ENCODE measurements at places on chromosomes 3 and 15.

- peak; percentile 96 for DNase-seq
Measured at GRCh38 chr3:157174649-157175498, 14.9 kb upstream of the CCNL1 start.

- DNase-seq, result no peak
Measured at GRCh38 chr15:77985931-77986480, 91.5 kb downstream of the TBC1D2B start.

DNA sequence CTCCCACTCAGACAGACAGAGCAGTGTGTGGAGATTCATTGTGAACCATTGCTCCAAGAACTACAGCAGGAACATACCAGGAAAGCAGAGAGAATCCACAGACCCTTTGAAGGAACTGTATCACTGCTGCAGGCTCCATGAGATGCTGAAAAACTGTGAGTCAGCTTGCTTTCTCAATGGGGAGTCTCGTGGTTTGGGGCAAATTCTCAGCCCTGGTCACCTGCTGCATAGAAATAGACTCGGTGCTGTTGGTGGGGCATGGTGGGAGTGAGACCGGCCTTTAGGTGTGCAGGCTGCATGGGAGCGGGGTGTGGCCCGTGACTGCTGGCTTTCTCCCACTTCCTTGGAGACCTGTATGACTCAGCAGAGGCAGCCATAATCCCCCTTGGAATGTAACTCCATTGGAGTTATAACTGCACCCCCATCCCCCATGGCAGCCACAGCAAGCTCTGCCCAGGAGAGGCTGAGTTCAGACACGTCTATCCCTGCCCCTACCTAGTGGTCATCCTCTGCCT lies 35.6 kb downstream of the ALCAM start:
- DNase-seq, result no peak

DNA sequence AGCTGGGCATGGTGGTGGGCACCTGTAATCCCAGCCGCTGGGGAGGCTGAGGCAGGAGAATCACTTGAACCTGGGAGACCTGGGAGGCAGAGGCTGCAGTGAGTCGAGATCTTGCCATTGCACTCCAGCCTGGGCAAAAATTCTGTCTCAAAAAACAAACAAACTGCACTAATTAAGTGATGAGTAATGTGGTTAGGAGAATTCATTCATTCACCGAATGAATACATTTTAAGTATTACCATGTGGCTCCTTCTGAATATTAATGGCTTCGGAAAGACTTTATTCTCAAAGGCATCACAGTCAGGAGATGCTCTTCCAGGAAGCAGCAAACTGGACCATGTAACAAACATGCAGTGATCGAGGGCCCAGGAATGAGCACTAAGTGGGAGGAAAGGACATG lies 23.6 kb downstream of the SPTSSB start:
- no peak for DNase-seq

DNA sequence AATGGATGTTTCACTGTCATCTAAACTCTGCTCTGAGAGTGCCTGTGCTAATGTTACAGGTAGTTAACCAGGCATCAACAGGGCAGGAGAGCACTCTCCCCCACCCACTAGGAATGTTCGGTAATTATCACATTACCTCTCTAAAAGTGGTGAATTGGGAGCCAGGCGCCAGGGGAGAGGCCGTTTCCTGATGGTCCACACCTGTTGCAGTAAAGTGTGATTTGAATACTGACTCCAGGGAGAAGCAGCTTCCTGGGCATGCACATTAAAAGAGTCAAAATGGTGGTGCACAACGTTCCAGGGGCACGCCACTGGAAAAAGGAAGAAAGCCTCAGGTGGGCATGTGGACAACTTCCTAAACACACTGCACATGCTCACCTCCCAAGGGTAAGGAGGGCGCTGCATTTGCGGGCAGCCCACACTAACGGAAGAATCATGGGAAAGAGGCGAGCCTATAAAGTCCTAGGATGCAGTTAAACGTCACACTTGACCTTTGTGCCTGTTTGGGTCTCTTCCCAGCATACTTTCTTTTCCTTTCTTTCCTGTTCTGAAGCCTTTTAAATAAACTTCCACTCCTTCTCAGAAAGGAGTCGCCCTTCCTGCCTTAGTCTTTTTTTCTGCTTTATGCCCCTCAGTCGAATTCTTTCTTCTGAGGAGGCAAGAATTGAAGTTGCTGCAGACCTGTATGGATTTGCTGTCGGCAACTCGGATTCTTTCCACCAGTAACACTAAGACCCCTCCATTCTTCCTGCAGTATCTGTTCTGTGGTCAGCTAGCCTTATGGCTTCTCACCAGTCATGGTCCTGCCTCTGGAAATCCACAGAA lies 28.9 kb upstream of the GPD1L start:
- no peak for DNase-seq

GRCh38 chr3:13289771-13290285 lies 130.3 kb downstream of the NUP210 start:
- DNase-seq, result no peak

- DNase-seq, result no peak
Measured at GRCh38 chr15:82040862-82041261, 5.0 kb downstream of the MEX3B start.

- no peak for DNase-seq
Measured at GRCh38 chr15:41585127-41586047, 26.4 kb downstream of the TYRO3 start.

- DNase-seq, result no peak
Measured at GRCh38 chr3:59607656-59608055, 557.8 kb upstream of the CFAP20DC start.

DNA sequence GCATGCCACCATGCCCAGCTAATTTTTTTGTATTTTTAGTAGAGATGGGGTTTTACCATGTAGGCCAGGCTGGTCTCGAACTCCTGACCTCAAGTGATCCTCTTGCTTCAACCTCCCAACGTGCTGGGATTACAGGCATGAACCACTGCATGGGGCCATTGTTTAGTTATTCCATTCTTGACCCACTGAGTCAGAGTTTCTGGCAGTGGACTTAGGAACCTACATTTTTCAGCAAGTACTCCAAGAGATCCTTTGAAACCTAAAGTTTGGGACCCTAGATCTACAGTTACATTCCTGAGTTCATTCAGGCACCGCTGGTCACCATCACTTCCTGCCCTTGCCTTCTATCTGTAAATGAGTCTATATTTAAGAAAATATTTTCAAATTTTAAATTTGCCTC lies 1.4 kb upstream of the TNFSF10 start:
- DNase-seq, result no peak

DNA sequence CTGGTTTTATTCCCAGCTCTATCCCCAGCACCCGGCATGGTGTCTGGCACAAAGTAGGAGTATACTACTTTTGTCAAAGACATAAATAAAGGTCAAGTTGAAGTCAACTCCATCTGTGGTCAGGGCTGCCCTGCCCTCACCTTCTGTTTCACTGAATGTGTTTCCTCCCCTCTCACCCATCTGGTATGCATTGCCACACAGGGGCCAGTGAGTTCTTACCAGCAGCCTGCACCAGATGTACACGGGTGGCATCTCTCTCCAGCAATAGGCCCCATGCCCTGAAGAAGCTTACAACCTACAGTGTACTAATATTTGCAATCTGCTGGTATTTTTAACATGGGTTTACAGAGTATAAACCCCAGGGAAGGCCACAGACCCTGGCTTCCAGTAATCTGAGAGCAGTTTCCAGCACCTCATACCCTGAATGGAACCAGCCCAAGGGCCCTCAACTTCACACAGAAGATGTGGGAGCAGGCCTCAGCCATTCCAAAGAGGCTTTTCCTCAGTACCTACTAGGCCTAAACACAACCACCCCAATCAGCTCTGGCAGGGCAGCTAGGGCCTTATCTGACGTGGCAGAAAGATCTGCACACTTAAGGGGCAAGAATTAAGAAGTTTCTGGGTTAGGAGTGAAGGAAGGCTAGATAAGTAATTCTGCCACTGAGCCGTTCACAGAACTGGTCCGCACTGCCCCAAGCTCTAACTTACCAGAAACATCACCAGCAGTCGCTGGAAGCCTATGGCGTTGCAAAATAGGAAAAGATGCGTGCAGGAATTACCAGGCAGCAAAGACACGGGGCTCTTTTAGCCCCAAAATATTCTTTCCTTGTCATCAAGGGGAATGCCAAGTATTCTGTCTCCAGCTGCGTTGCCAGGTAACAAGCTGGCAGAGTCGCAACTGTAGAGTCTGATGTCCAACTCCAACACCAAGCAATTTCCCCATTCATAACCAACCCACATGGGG lies 2.1 kb downstream of the IDH2 start:
- no peak for DNase-seq

DNA sequence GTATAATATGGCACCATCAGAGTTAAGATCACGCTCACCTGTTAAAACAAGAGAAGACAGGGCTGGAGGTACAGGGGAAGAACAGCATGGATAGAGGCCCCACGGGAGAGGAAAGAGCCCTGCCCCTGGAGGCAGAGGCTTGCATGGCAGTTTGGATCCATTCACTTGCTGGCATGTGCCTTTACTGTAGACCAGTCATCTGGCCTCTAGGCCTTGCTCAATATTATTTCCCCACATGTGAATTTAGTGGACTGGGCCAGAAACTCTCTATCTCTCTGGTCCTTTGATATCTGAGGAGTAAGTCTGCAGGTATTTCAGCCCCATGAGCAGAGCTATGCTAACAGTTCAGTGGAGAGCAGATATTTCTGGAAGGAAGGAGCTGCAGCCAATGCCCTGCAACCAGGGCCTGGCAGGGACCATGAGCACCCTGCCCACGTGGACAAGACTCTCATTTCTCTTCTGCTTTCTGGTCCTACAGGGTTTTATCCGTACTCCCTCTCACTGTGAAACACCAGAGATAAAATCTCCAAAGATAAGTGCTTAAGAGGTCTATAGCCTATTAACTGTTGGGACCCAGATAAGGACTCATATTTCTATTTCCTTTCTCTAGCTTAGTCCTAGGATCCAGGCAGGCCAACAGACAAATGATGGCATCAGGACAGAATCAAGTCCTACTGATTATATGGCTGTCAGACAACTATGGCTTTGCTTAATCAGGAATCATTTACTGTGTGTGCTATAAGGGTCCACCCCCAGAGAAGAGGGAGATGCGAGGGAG lies 65.0 kb downstream of the CLDN11 start:
- DNase-seq, result no peak

GRCh38 chr3:113086560-113087461 lies 96.0 kb downstream of the GTPBP8 start:
- DNase-seq, result no peak

GRCh38 chr3:29515451-29515850 lies 234.6 kb downstream of the RBMS3 start:
- no peak for DNase-seq

DNA sequence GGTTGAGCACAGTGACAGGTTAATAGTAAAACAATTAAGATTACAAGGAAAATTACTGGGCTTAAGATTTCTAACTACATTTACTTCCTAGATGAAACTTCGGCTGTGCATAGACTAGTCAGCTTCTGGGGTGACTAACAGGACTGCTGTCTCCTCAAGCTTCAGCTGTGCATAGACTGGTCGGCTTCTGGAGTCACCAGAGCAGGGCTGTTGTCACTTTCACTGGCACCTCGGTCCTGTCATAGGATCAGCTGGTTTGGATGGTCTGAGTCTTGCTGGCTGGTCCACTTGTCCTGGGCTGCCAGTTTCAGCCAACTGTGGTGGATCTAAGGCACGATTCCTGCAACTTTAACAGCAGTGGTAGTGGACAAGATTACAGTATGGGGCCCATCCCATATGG lies 23.9 kb upstream of the ACAD9 start:
- no peak for DNase-seq

GRCh38 chr3:121431726-121432517 lies 113.9 kb downstream of the POLQ start:
- DNase-seq, result peak; percentile 14

GRCh38 chr3:152688313-152688712 lies 146.6 kb upstream of the P2RY1 start:
- no peak for DNase-seq

DNA sequence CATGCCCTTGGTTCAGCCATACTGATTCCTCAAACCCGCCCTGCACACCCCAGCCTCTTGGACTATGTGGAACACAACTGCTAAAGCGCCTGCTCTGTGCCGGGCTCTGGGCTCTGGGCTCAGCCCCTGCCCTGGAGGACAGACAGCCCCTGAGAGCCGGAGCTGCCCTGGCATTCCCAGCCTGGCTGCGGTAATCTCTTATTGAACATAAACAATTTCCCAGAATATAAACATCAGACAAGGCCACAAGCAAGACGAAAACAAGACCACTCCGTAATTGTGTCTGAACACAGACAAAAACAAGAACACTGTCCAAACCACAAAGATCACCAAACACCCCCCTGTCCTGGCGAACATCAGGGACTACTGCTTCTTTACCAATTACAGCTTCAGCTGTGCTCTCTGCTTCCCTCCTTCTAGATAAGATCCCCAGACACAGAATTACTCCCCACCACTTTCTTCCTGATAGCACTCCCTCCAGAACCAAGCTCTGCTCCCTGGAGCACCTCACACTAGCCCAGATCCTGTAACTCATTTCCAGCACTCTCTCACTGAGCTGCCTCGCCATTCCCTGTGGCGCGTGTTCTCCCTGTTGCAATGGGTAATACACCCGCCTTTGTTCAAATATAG lies 57.1 kb upstream of the TLE3 start:
- no peak for DNase-seq

GRCh38 chr15:28943146-28943545 lies 57.4 kb downstream of the APBA2 start:
- DNase-seq, result no peak

- DNase-seq, result no peak
Measured at GRCh38 chr15:93031103-93031464, 57.9 kb downstream of the RGMA start.

GRCh38 chr3:115218859-115219258 lies 71.8 kb upstream of the ZBTB20 start:
- no peak for DNase-seq

GRCh38 chr3:119600732-119601131 lies 3.0 kb downstream of the PLA1A start:
- DNase-seq, result no peak

GRCh38 chr15:96209285-96209735 lies 121.2 kb upstream of the NR2F2 start:
- DNase-seq, result no peak

DNA sequence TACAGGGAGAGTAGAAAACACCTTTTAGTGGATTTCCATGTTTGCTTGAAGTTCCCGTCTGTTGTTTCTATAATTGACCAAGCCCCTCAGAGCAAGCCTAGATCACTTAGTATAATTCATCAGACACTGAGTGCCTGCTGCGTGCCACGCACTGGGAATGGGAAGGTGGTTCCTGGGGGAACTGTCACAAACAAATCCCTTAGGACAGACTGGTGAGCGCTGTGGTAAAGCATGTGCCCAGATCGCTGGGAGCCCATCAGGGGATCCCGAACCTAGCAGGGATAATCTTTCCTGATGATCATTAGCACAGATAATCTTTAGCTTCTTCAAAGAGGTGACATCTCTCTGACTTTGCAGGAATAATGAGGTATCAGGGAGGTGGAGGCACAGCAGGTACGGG lies 9.6 kb downstream of the MRPS11 start:
- no peak for DNase-seq

All from stimulated activated CD8-positive, alpha-beta memory T cell treated with anti-CD3 and anti-CD28 coated beads, Interleukin-7, amount 100 ng/mL, for 1 hour (primary cell).